Activated T-helper 1 cell treated with anti-CD3 and anti-CD28 coated beads, Interleukin-12 subunit alpha, Interleukin-12 subunit beta, Interleukin-2, Interleukin-4 antibody, amounts not matched to agents 30 ng/mL and 10 ng/mL and 1 ng/mL, durations not matched to agents 14 hours and 24 hours and 36 hours (primary cell): ENCODE measurements at places on chromosomes 1 and 21. TPM values are rescaled to one million over a fixed set of nuclear protein-coding genes. Genes with fewer than 3 reads are reported as not detected.

GRCh38 chr21:15397258-15397657, 332.5 kb upstream of the NRIP1 start:
- no peak for DNase-seq

GRCh38 chr21:25094695-25095094, 512.6 kb downstream of the MRPL39 start:
- no peak for DNase-seq

DNA sequence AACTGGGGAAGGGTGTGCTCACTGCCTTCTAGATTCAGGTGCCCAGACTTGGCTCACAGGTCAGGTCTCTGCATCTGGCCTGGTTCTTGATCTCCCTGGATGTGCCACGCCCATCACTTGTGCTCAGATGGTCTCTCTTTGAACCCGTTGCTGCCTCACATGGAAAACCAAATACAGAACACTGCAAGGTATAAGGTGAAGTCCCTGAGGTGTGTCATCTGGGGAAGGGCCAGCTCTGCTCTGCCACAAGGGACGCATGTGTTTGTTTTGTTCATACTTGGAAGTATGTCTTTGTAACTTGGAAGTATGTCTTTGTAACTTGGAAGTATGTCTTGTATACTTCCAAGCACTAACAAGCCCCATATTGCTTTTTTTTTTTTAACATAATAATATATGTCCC, 13.4 kb upstream of the CRNN start:
- no peak for DNase-seq

- DNase-seq = no peak
Observed at GRCh38 chr21:42525029-42525581, 11.5 kb downstream of the SLC37A1 start.

- no peak for DNase-seq
Observed at GRCh38 chr1:119541389-119541788, 34.4 kb downstream of the HSD3B1 start.

Gene PAX7
- not detected in 2 replicates for total RNA-seq

- DNase-seq = no peak
Observed at GRCh38 chr21:31107871-31108270, 69.6 kb upstream of the KRTAP19-8 start.

GRCh38 chr1:221148660-221149059, 269.4 kb downstream of the HLX start:
- no peak for DNase-seq

DNA sequence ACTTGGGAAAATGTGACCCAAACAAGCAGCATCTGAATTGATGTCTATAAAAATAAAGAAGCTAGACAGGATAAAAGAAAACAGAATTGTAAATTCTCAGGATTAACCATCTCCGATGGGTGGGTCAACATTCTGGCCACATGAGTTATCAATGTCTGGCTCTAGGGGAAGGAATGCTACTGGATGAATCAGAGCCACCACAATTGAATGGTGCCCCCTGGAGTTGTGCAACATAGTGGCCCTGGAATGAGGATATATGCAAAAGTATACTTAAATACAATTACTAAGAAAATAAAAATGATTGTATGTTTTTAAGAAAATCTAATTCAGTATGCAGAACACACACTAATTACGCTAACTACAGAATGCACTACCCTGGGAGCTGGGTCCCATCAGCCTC, 185.6 kb downstream of the TGFBR3 start:
- no peak for DNase-seq

Gene CLDN17
- not detected in 2 replicates for total RNA-seq

GRCh38 chr1:227434808-227435444, 116.6 kb upstream of the CDC42BPA start:
- DNase-seq = no peak
